ENCODE measurements at places on chromosomes 5 and 9.
A peak's percentile ranks its signal among the peaks of the same experiment; 100 is the strongest.

- DNase-seq, result peak; percentile 59
- peaks cover 10% of the 10 kb centered on the region for H3K36me3 ChIP-seq
- H3K27me3 ChIP-seq, result no peaks in the 10 kb centered on the region
- H3K4me3 ChIP-seq, result peak within 1 kb of the TSS; percentile 29
- H3K27ac ChIP-seq, result no peak within 1 kb of the TSS
Observed at GRCh38 chr5:141402553-141403243, at the start of gene PCDHGA9. Gene PCDHGA9, plus strand, starts transcription at chr5:141402778. Its CDS starts 175 bp downstream, at chr5:141402953.

GRCh38 chr5:178113841-178114324 lies 551 bp downstream of the N4BP3 start:
- no peaks in the 10 kb centered on the region for H3K36me3 ChIP-seq
- DNase-seq, result no peak
- H3K4me1 ChIP-seq, result peaks cover 32% of the 10 kb centered on the region
- no peak overlapping the region for H3K27ac ChIP-seq
- peak overlapping the region; percentile 34 for H3K4me3 ChIP-seq

DNA sequence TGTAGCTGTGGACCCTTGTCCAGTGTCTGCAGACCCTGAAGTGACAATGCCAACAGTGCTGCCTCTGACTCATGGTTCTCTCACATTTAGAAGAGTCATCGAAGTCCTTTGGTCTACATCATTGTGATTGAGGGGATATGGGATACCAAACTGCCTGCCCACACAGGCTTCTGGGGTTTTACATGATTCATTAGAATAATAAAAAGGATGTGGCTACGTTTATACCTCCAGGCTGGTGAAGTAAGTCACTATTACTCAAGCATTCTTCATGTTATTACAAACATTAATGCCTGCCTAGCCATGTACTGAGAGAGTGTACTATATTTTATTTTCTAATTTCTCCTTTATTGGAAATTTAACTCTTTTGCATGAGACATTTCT lies 365.7 kb downstream of the SPATA31D1 start:
- H3K36me3 ChIP-seq, result no peaks in the 10 kb centered on the region
- H3K4me1 ChIP-seq, result no peaks in the 10 kb centered on the region
- no peak overlapping the region for H3K4me3 ChIP-seq
- DNase-seq, result no peak

DNA sequence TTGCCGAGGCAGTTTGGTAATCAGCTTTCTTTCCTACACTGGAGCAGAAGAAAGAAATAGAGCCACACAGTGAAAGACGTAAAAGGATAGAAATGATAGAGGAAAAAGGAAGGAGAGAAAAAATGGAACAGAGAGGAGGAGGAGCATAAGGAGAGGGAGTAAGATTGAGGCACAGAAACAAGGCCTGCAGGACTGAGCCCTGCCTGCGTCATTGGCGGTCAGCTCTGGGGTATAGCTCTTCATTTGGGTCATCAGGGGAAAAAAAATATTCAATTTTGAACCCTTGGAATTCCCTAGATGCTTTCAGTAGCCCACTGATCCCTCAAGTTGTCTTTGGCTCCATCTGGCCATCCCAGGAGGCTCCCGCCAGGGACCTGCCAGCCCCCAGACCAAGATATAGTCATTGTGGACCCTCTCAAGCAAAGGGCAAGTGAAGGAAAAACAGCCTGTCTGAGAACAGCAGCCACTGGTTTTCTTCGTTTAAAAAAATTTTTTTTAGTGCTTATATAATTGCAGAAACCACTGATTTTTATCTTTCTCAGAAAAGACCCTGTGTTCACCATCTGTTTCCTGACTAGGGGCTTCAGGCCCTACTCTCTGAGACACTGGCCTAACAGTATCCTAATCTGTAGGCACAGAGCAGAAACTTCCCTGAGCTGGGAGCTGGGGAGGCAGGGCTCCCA lies 31.3 kb upstream of the MATR3 start:
- DNase-seq, result no peak
- no peak overlapping the region for H3K4me3 ChIP-seq
- H3K27ac ChIP-seq, result peak overlapping the region; percentile 34
- no peaks in the 10 kb centered on the region for H3K27me3 ChIP-seq
- peaks cover 9% of the 10 kb centered on the region for H3K4me1 ChIP-seq
- no peaks in the 10 kb centered on the region for H3K36me3 ChIP-seq

GRCh38 chr5:102764381-102765004 lies 9.4 kb downstream of the PAM start:
- no peak for DNase-seq
- H3K27ac ChIP-seq, result no peak overlapping the region
- no peak overlapping the region for H3K4me3 ChIP-seq
- H3K27me3 ChIP-seq, result no peaks in the 10 kb centered on the region
- H3K4me1 ChIP-seq, result peaks cover 57% of the 10 kb centered on the region

DNA sequence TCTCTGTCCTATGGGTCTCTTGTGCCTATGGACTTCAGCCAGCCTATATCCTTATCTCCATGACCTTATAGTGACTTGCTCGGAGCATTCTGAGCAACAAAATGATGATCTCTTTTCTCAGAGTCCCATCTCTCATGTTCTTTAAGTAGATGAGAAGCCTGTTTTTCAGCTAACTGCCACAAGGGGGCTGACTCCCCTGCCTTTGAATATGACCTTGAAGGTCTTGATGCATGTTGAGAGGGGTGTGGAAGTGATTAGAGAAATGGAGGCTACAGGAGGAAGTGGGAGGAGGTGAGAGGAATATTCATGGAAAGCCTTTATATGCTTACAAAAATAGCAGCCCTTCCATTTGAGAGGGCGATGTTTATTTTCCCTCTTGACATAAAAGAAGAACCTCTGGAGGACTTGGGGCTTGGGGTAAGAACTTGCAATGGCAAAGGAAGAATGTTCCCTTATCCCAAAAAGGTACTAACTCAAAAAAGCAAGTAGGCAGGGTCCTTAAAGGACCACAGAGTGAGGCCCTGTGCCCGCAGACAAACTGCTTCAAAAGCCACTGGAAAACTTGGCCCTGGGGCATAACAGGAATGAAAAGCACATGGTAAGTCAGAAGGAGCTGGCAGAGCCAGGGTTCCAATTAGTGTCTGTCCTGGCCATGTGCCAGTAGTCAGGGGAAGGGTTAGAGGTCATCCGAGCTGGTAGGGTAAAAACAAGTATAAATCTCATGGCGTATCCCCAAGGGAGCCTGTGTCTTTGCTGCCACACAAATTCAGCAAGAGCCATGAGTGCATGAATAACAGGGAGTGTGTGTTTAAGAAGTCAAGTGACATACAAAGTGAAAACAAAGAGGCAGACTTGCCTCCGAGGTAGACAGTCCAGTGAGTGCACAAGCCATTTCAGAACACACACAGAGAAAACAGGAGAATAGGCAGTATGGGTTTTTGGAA lies 39.1 kb downstream of the FGD3 start:
- no peak for DNase-seq
- no peak overlapping the region for H3K27ac ChIP-seq
- no peak overlapping the region for H3K4me3 ChIP-seq
- H3K27me3 ChIP-seq, result no peaks in the 10 kb centered on the region

GRCh38 chr9:114472765-114473446 lies 32.4 kb downstream of the WHRN start:
- no peaks in the 10 kb centered on the region for H3K4me1 ChIP-seq
- H3K27ac ChIP-seq, result no peak overlapping the region

GRCh38 chr5:170633235-170634081 lies 129.6 kb downstream of the KCNIP1 start:
- peaks cover 40% of the 10 kb centered on the region for H3K4me1 ChIP-seq
- DNase-seq, result peak; percentile 77
- H3K4me3 ChIP-seq, result peak overlapping the region; percentile 25
- H3K36me3 ChIP-seq, result no peaks in the 10 kb centered on the region
- H3K27ac ChIP-seq, result peak overlapping the region; percentile 74
- no peaks in the 10 kb centered on the region for H3K27me3 ChIP-seq

- DNase-seq, result no peak
- no peak overlapping the region for H3K27ac ChIP-seq
- H3K4me3 ChIP-seq, result no peak overlapping the region
- no peaks in the 10 kb centered on the region for H3K4me1 ChIP-seq
Observed at GRCh38 chr5:178318382-178318781, 85.8 kb upstream of the PHYKPL start.

DNA sequence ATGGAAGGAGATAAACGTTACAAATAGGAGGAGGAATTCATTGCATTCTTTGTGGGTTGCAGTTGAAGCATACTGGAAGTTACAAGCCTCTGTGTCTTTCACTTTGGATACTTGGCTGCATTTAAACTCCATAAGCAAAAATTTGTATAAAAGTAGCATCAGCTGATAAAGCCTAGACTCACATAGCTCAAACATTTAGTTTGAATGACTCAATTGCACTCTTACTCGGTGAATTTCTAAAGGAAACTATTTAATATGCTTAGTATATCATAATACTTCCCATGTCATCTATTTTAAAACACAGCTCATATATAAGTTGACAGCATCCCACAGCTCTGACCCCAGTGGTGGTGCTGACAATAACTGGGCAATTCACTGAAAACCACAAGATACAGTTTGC lies 596.6 kb upstream of the ZNF608 start:
- H3K27ac ChIP-seq, result no peak overlapping the region
- DNase-seq, result no peak
- H3K36me3 ChIP-seq, result no peaks in the 10 kb centered on the region
- no peaks in the 10 kb centered on the region for H3K4me1 ChIP-seq
- no peak overlapping the region for H3K4me3 ChIP-seq

DNA sequence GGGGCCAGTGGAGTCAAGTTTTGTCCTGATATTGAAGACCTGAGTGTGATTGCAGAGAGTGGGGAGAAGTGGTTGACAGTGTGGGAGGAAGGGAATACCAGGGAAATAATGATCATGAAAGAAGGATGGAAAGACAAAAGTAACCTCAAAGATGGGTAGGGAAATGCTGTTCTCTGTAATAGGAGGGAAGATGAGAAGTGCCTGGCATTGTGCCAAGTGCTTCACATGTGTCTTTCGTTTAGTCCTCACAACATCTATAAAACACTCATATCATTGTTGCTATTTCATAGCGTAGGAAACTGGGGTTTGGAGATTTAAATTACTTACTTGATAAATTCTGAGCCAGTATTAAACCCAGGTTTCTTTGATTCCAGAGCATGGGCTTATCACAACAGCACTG lies 472.3 kb downstream of the LRRC70 start:
- H3K27ac ChIP-seq, result no peak overlapping the region
- H3K27me3 ChIP-seq, result no peaks in the 10 kb centered on the region
- no peak for DNase-seq

DNA sequence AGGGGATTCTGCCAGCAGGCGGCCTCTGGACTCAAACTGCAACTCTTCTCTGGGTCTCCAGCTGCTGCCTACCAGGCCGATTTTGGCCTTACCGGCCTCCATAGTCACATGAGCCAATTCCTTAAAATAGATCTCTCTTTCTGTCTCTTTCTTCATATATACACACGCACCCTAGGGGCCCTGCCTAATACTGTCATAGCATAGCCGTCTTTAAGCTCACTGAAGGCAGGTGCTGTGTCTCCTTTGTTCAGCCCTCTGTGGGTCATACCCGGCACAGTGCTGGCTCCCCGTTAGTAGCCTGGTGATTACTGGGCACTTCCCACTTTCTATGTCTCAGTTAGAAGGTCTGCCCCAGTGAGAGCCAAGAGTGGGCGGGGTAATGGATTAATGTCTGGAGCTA lies 140.9 kb downstream of the HSPA4 start:
- H3K4me1 ChIP-seq, result no peaks in the 10 kb centered on the region
- no peak for DNase-seq
- peaks cover 12% of the 10 kb centered on the region for H3K27me3 ChIP-seq

GRCh38 chr5:43191740-43192557 lies at the start of gene NIM1K:
Gene NIM1K, plus strand, starts transcription at chr5:43192225. Its CDS starts 53,551 bp downstream, at chr5:43245776.
- peak within 1 kb of the TSS; percentile 70 for H3K4me3 ChIP-seq
- peaks cover 28% of the 10 kb centered on the region for H3K4me1 ChIP-seq
- no peak within 1 kb of the TSS for H3K27ac ChIP-seq
- no peaks in the 10 kb centered on the region for H3K36me3 ChIP-seq
- H3K27me3 ChIP-seq, result no peaks in the 10 kb centered on the region
- peak; percentile 77 for DNase-seq

DNA sequence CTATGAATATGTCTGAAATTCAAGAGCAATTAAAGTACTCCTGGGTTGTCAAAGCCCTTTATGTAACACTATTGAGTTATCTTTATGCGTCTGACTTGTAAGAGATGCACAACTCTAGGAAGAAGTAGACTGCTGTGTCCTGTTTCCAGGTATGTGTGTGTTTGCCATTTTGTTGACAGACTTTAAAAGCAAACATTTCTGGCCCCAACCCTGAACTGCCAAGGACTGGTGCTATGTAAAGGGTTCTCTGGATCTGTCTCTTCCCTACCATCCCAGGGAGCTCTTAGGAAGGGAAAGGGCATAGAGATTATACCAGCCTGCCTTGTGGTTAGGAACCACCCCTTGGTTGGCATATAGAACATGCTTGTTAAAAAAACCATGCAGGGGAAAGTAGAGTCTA lies 12.1 kb downstream of the SLC22A5 start:
- no peaks in the 10 kb centered on the region for H3K27me3 ChIP-seq
- H3K4me3 ChIP-seq, result no peak overlapping the region
- H3K36me3 ChIP-seq, result peaks cover 8% of the 10 kb centered on the region
- no peak overlapping the region for H3K27ac ChIP-seq

GRCh38 chr5:62477801-62478200 lies 65.2 kb downstream of the IPO11 start:
- H3K4me1 ChIP-seq, result no peaks in the 10 kb centered on the region
- H3K27me3 ChIP-seq, result no peaks in the 10 kb centered on the region
- no peak for DNase-seq
- H3K36me3 ChIP-seq, result no peaks in the 10 kb centered on the region

DNA sequence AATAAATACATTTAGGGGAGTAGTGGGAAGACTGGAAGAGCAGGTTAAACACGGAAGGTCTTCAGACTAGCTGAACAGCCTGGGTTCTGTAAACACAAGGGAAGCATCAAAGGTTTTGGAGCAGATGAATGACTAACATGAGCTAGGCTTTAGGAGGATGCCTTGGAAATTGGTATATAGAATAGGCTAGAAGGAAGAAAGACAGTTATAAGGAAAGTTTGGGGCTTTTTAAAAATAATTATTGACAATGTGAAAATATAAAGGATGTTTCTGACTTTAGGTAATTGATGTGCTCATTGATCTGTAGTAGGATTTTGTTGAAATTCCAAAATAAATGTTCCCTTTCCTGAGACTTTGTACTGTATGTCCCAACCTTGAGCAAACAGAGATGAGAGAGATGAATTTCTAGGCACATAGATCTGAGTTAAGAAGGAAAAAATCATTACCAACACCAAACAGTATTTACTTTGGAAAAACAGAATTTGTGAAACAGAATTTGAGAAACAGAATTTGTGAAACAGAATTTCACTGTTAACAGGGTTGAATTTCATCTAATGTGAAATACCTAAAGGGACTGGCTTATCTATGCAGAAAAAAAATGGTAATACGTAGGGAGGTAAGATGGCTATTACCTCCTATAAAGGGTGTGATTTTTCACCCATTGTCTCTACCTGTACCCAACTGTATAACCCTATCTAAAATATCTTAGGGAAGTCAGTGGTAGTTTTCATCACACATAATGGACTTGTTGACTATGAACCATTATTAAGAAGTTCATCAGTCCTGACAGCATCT lies 28.8 kb downstream of the SKP2 start:
- no peak overlapping the region for H3K4me3 ChIP-seq
- DNase-seq, result no peak
- no peak overlapping the region for H3K27ac ChIP-seq
